ENCODE measurements at places on chromosomes 2 and 18.

DNA sequence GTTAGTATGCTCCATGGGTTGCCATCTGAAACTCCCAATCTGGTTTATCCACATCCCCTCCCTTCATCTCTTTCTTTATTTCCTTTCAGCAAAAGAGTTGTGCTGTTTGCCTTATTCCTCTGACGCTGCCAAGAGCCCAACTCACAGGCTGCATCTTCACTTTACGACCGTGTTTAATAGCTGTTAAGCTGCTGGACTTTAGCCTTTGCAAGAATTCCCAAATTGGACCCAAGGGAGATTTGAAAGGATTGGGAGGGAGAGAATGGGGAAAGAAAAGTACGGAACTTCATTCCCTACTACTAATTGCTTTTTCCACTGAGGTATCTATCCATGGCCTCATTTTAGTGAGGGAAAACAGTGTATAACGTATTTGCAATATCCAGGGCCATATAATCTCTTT lies 263.4 kb upstream of the MEIS1 start:
- DNase-seq = no peak

DNA sequence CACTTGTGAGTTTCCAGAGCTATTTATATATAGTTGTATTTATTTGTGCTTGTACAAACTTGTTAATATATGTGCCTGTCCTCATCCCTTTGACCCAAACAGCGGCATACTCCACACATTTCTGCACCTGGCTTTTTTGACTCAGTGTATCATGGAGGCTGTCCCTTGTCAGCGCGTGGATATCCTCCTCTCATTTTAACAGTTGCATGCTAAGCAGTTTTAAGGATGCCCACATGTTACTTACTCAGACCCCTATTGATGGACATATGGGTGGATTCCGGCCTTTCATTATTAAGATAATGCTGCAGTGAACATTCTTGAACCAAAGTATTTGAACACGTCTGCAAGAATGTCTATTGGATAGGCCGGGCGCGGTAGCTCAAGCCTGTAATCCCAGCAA lies 655 bp upstream of the MREG start:
- no peak for DNase-seq

GRCh38 chr2:178829981-178830380 lies 22.8 kb upstream of the TTN start:
- DNase-seq = no peak

GRCh38 chr2:88400037-88400767 lies 52.3 kb downstream of the FOXI3 start:
- DNase-seq = no peak

GRCh38 chr2:23386339-23387220 lies 1.6 kb downstream of the KLHL29 start:
- DNase-seq = no peak

- DNase-seq = peak; percentile 96
These were observed 74.6 kb upstream of the SP3 start for GRCh38 chr2:174039551-174040416.

GRCh38 chr2:183060571-183061231 lies 17.8 kb upstream of the DUSP19 start:
- peak; percentile 15 for DNase-seq
